ENCODE measurements at places on chromosomes 13 and 19.

DNA sequence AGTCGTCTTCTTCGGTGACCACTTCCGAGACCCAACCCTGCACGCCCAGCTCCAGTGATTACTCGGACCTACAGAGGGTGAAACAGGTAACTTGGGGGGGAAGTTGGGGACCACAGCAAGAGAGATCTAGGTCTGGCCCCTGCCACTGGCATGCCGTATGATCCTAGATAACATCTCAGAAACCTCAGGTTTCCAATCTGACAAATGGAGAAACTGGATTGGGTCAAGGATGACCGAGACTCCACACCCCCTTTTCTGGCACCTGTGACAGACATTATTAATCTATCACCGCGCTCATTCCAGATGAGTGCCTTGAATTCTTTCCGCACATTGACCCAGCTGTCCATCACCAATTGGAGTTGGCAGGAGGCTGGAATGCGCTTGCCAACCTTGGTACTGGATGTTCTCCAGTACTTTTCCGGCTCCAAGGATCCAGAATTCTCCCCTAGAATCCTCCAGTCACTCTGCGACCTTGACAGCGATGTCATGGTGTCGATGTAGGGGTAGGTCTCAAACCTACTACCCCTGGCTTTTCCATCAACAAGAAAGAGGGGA lies 17.4 kb downstream of the VASP start:
- no peak for DNase-seq

GRCh38 chr19:1170938-1171754 lies 2.9 kb downstream of the SBNO2 start:
- DNase-seq: no peak

DNA sequence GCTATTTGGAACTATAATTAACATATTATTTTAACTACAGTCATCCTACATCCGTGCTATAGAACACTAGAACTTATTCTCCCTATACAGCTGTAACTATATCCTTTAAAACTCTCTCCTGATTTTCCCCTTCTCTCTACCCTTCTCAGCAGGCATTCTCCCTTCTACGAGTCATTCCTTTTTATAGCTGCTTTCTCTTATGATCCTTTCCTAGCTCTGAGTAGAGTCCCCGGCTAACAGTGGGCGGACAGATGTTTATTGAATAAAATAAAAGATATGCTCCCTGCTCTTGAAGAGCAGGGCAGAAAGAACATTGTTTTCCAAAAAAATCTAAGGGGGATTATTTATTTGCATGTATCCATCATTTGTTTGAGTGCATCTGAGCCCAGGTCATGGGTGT lies 246.5 kb upstream of the TMTC4 start:
- DNase-seq: no peak

GRCh38 chr13:83215627-83216026 lies 666.6 kb downstream of the SLITRK1 start:
- no peak for DNase-seq

DNA sequence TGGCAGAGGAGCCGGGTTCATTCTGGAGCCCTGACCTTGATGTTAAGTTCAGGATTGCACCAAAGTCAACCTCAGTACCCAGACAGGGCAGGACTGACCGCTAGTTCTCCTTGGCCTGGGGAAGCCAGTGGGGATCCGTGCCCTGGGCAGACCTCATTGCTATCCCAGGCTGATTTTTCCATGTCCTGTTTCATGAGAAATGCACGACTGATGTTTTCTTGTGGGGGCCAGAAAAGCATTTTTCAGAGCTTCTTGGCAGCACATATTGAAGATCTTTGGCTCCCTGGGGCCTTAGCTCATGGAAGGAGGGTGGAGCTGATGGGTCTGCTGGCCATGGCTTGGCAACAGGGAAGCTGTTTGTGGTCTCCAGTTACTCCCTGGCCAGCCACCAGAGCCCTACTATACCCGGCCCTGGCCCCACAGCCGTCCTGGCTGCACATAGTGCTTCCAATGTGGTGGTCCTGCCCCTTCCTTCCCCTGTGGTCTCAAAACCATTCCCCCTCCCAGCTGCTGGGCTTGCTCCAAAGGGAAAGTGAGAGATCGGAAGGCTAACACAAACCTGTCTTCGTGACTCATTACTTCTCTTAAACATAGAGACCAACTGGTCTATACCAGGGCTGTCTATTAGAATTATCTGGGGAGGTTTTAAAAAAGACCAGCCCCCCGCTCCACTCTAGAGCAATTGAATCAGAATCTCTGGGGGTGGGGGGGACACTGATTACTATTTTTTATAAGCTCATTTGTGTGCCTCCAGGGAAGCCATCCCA lies 11.2 kb downstream of the IL17D start:
- DNase-seq: no peak

DNA sequence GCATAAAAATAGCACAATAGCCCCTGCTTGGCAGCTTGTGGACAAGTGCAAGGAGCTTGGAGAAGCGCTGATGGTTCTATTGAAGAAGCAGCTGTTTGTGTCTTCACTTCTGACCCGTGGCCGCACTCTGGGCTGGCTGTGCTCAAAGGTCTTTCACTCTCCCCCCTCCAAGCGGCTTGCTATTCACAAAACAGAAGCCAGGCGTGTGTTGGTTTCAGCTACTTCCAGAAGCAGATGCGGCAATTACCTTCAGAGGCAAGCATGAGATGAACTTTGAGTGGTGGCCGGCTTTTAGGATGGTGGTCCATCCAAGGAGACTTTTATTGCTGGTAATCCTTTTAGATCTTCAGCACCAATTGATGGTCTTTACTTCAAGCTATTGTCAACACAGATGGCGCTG lies 188.5 kb upstream of the ARGLU1 start:
- no peak for DNase-seq

- no peak for DNase-seq
Measured at GRCh38 chr19:7832781-7833180, 2.8 kb downstream of the EVI5L start.

DNA sequence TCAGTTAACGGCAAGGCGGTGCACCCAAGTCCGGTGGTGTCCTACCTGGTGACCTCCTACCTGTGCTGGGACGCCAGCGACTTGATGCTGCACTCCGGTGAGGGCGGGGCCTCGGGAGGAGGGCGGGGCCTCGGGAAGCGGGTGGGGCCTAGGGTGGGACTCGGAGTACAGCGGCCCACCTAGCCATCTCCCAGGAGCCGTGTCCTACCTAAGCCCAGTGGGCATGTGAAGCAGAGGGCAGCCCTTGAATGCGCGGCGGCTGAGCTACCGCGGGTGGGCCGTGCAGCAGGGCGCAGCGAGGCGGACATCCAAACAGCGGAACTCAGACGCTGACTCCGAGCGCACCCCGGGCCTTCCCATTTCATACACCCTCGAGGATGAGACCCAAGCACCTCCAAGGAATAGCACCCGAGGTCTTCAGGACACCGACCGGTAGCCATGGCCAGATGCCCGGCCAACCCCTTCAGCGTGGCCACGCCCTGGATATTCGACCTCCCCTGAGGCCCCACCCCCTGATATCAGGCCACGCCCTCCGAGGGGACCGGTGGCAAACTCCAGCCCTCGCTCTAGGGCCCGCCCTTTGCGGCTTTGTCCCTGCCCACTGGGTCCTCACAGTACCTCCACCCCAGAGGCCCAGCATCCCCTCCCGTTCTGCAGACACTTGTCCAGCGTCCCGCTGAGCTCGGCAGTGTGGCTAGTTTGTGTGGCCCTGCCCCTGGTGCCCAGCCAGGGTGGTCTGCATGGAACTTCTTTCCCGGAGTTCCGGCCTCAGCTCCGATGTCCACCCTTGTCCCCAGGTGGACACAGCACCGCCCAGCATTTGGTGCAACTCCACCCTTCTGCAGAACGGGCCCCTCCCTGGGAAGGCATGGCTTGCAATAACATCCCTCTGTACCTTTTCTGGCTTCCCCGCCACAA lies 5.4 kb downstream of the KLK1 start:
- peak; percentile 78 for DNase-seq

DNA sequence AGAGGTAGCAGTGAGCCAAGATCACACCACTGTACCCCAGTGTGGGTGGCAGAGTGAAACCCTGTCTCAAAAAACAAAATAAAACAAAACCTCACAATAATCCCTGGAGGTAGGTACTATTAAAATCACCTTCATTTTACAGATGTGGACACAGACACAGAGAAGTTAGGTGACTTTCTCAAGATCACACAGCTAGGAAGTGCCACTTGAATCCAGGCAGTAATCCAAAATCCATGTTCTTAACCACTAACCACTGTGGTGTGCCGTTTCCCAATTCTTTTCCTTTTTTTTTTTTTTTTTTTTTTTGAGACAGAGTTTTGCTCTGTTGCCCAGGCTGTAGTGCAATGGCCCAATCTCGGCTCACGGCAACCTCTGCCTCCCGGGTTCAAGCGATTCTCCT lies 9.0 kb downstream of the PPP1R14A start:
- no peak for DNase-seq

GRCh38 chr19:890831-891230 lies 2.2 kb downstream of the MED16 start:
- no peak for DNase-seq

GRCh38 chr13:51629491-51630287 lies 45.4 kb downstream of the WDFY2 start:
- DNase-seq: no peak

- DNase-seq: no peak
Measured at GRCh38 chr13:111401151-111401550, 80.7 kb downstream of the TEX29 start.

GRCh38 chr19:29526730-29527499 lies 1.1 kb downstream of the VSTM2B start:
- DNase-seq: peak; percentile 55

DNA sequence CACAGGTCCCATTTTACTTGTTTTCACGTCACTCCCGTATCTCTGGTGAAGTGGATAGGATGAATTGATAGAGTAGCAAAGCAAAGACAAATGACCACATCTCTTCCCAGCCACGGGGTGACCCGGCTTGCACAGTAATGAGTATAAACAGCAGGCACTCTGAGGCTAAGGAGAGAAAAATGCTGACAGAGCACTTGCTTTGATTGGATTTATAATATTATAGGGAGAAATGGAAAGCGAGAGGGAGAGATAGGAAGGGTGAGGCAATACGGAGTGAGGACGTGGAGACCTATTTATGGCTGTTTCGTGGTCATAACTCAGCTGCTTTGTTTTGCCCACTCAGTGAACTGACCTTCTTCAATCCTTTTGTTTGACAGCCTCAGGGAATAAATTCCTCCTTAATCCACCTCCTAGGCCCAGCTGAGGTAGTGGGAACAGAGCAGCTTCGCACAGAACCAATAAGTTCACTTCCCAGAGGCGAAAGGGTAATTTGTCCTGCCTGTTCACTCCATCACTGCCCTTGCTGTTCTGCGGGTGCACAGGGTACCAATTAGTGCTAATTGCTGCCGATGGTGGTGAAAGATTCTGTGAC lies 68.6 kb downstream of the ERCC5 start:
- DNase-seq: no peak

DNA sequence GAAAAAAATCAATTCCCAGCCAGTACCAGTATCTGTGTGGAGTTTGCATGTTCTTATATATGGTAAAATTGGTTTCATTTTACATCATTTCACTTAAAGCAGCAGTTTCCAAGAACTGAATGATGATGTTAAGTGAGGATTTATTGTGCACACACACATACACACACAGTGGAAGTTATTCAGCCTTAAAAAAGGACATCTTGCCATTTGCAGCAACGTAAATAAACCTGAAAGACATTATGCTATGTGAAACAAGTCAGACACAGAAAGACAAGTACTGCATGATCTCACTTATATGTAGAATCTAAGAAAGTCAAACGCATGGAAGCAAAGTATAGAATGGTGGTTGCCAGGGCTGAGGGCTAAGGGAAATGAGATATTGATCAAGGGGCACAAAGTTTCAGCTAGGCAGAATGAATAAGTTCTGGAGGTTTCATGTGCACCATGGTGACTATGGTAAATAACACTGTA lies 5.3 kb downstream of the SIGLECL1 start:
- peak; percentile 24 for DNase-seq

- DNase-seq: no peak
Measured at GRCh38 chr19:11451871-11452619, 16.6 kb downstream of the PRKCSH start.

GRCh38 chr19:35117116-35117515 lies 1.5 kb downstream of the FXYD3 start:
- DNase-seq: no peak

GRCh38 chr19:38831142-38831605 lies 420 bp downstream of the ECH1 start:
- DNase-seq: peak; percentile 65

- DNase-seq: no peak
Measured at GRCh38 chr19:39701291-39701690, 3.0 kb upstream of the LGALS14 start.

Data from activated CD4-positive, alpha-beta memory T cell treated with anti-CD3 and anti-CD28 coated beads for 36 hours (primary cell).